Fibroblast of villous mesenchyme (primary cell): ENCODE measurements at places on chromosomes 12 and 14. TPM values are rescaled to one million over a fixed set of nuclear protein-coding genes. Genes with fewer than 3 reads are reported as not detected.

Gene CLEC4E
- total RNA-seq, result not detected in 2 replicates

Gene CDC42BPB
- total RNA-seq, result 104 and 122 TPM in 2 replicates

Gene CACNA2D4
- total RNA-seq, result 0.97 and 1.7 TPM in 2 replicates

Gene GDF3
- not detected in 2 replicates for total RNA-seq

Gene LRTM2
- not detected in 2 replicates for total RNA-seq

Gene ZC2HC1C
- 0.64 and 2.2 TPM in 2 replicates for total RNA-seq

Gene SERPINA9
- total RNA-seq, result not detected in 2 replicates

Gene ALDH1L2
- 23.3 and 42.5 TPM in 2 replicates for total RNA-seq

Gene DNAJC22
- 1.7 and 2.6 TPM in 2 replicates for total RNA-seq

- peak; percentile 58 for DNase-seq
Observed at GRCh38 chr14:32109676-32110547, 32.8 kb downstream of the ARHGAP5 start.

DNA sequence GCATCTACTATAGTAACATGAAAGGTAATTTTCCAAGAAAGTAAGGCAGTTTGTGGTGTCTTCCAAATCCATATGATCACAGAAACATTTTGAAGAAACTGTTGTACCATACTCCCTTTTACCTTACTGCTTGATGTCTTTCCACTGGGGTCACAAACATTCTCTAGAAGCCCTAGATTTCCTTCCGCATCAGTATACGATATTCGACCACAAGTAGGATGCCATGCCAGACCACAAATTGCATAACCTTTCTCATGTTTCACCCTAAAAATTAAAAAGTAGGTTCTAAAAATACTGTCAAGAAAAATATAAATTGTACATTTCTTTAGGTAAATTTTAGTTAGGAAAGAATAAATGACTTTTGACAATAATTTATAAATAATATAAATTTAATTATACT, 26.5 kb downstream of the WDHD1 start:
- peak; percentile 40 for DNase-seq

DNA sequence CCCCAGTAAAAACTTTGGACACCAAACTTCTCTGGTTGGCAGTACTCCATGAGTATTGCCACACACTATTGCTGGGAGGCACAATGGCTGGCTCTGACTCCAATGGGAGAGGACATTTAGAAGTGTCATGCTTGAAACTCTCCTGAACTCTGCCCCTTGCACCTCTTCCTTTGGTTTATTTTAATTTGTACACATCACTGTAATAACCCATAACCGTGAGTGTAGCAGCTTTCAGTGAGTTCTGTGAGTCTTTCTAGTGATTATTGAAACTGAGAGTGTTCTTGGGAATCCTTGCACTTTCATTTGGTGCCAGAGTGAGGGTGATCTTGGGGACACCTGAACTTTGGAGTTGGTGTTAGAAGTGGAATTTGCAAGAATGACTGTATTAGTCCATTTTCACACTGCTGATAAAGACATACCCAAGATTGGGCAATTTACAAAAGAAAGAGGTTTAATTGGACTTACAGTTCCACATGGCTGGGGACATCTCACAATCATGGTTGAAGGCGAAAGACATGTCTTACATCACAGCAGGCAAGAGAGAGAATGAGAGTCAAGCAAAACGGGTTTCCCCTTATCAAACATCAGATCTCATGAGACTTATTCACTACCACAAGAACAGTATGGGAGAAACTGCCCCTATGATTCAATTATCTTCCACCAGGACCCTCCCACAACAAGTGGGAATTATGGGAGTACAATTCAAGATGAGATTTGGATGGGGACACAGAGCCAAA, 41.3 kb upstream of the CEP83 start:
- DNase-seq, result no peak

DNA sequence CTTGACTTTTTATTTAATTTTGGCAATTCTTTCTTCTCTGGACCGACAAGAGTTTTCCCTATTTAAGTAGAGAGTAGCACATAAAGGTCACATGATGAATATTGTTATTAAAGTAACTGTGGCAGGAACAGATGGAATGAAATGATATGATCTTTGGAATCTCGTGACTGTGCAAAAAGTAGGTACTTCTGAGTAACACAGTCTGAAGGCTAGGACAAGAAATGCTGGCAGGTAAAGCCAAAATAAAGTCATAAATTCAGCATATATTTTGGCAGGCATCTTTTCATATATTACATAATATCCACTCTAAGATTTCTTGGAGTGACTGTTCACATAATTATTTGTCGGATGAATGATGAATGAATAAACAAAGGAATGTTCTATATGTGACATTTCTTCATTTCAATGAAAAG, 121.4 kb downstream of the EFCAB11 start:
- no peak for DNase-seq

DNA sequence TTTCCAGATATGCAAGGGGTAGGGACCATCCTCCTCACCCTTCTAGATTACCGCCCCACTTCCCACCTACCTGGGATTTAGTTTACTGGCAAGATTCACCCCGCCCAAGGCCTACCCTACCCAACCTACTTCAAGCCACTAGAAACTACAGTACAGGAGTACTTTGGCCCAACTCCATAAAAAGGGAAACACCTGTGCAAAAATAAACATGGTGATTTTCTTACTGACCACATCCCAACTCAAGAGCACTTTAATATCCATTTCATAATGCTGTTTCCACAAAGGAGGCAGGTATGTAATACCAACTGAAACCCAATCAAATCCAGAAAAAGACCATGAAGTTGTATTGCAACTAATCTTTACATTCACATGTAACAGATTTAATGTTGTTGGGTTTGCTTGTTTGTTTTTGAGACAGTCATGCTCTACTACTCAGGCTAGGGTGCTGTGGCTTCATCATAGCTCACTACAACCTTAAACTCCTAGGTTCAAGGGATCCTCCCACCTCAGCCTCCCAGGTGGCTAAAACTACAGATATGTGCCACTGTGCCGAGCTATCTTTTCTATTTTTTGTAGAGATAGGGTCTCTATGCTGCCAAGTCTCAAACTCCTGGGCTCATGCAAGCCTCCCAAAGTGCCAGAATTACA, 41.7 kb upstream of the RAP1B start:
- DNase-seq, result no peak

- DNase-seq, result no peak
Observed at GRCh38 chr14:65476942-65477318, 64.4 kb downstream of the FUT8 start.

DNA sequence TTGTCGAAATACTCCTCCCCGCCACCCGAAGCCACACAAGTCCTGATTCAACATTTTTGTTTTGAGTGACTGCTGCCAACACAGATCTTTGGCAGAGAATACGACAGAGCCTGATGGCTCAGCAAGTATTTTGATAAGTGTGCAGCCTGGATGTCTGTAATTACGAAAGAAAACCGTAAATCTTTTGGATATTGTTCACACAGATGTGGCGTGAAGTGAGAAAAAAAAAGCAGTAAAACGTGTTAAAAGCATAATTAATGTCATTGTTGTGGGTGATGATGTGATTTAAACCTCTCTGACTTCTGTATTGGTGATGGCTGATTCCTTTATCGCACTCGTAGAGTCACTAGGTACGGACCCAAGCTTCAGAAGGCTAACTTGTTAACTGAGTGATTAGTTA, 98.7 kb downstream of the PHETA1 start:
- no peak for DNase-seq

DNA sequence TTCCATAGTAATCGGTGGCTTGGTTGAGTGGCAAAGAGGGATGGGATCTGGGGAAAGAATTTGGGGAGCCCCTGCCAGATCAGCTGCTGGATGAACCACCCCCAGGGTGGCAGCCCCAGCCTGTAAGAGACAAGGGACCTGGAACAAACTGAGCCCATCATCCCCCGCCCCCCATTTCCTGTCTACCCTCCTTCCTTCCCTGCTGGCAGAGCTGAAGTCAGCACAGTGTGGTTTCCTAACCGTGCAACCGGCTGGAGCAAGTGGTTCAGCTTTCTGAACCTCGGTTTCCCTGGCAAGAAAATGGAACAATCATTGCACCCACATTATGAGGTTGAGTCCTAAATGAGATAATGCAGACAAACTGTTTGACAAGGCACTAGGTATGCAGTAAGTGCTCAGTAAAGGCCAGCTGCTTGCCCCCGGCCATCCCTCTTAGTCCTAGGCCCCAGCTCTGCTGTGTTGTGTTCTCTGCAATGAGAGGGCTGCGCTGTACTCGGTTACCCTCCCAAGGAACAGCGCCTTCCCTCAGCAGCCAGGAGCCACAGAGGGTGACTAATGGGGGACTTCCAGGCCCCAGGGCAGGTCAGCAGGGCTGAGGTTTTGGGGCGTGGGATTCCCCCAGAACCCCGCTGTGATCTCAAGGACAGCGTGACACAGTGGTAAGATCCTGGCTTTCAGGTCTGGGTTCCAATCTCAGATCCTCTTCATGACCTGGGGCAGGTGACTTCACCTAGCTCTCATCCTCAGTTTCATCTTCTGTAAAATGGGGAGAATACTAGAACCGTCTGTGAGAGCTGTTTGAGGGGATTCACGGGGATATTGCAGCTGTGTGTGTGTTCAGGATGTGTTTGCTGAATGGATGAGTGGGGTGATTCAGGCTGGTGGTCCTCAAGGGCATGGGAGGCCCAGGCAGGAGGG, 16.5 kb downstream of the SELPLG start:
- DNase-seq, result peak; percentile 44

GRCh38 chr12:104243551-104243950, 28.0 kb downstream of the TXNRD1 start:
- DNase-seq, result peak; percentile 65

DNA sequence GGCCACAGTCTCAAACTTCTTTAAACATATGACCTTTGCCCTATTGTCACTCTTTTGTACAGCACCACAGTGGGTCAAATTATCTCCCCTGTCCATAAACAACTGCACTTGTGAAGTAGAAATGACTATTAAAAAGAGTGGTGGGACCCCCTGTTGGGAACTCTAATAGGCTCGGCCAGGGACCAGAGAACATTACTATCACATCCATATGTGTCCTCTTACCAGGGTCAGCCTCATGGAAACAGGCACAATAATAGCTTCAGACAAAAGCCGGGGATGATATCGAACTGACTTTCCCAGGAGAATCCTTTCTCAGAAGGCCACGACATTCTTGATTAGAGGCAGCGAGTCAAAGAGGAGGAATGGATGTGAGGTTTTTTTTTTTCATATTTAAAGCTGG, 96.6 kb downstream of the NKX2-1 start:
- DNase-seq, result no peak

DNA sequence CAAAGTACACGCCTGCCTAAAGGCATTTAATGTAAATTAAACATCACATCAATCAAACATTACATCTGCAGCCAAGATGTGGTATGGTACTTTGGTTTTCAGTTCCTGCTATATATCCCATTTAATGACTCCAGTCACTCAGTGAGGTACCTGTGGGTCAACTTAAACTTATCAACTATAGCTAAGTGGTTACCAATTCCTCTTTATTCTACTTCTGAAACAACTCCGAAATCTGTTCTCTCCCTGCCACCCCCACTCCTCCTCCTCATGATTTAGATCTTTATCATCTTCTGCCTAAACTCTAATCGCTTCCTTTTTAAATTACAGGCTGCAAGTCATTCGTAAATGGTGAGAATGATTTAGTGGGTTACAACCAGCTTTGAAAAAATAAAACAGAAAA, 57.9 kb downstream of the BCL2L14 start:
- no peak for DNase-seq

DNA sequence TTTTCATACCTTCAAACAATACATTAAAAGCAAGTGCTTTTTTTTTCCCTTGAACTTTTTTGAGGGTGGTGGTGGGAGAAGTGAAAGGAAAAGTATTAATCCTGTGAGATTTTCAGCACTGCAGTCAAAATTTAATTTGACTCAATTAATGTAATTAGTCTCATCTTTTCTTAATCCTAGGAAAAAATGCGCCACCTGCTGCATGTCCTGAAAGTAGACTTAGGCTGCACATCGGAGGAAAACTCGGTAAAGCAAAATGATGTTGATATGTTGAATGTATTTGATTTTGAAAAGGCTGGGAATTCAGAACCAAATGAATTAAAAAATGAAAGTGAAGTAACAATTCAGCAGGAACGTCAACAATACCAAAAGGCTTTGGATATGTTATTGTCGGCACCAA, 52.2 kb downstream of the SPATA7 start:
- DNase-seq, result peak; percentile 8

DNA sequence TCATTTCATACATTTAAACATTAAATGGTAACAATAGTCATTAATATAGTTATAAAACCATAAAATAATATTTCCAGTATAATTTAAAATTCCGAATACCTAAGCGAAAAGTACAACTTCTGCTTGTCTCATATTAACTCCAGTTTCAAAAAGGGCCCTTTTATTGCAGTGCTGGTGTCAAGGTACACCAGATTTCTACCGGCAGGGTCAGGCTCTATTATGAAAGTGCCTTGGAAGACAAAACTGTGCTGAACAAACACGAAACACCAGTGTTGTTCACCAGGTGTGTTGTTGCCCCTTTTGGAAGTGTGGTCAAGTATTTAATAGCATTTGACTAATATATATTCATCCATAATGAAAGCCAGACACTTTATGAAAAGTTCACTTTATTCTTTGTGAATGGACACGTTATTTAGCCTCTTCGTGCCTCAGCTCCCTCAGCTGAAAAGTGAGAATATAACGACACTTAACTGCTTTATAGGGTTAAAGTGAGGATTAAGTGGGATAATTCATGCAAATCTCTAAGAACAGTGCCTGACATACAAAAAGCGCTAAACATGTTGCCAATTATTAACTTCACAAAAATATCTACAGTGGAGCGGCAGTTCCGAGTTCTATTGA, 20.3 kb upstream of the GNS start:
- no peak for DNase-seq

- no peak for DNase-seq
Observed at GRCh38 chr14:93010522-93011140, 87.7 kb downstream of the CHGA start.

GRCh38 chr14:36293824-36294223, 26.6 kb downstream of the MBIP start:
- DNase-seq, result peak; percentile 89

DNA sequence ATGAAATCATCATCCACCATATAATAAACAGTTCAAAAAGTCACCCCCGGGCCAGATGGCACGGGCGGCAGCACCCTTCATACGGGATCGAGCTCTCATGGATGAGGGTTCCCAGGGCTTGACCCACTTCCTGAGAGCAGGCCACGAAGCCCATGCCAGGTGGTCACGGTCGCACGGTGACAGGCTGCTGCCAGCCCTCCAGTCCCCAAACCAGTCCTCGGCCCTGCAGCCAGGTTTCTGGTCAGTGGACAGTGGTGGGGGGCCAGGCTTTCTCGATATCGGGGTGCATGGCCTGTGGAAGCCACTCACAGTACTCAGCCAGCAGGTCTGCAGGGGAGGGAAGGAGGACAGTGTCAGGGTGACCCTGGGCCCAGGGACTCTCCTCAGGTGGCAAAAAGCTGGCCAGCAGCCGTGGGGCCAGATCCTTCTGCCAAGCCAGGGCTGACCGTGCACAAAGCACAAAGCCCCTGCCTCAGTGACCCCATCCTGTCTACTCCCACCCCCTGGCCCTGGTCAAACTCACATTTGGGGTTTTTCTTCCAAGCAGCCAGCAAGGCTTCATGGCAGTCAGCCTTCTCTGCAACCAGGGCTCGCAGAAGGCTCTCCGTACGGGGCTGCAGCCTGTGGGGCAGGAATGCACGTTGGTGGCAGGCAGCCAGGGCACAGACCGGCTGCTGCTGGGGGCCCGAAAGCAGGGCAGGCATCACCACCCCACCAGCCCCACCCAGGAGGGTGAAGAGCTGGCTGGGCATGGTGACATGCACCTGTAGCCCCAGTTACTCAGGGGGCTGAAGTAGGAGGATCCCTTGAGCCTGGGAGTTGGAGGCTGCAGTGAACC, 33.3 kb upstream of the UBC start:
- DNase-seq, result no peak

- no peak for DNase-seq
Observed at GRCh38 chr14:43411841-43412240, 1095.2 kb downstream of the FSCB start.

GRCh38 chr12:76340680-76341435, 7.4 kb downstream of the BBS10 start:
- no peak for DNase-seq

- no peak for DNase-seq
Observed at GRCh38 chr12:74552201-74552600, 14.6 kb downstream of the ATXN7L3B start.
